ENCODE measurements at places on chromosomes 12 and 14.
A peak's percentile ranks its signal among the peaks of the same experiment; 100 is the strongest.

- no peak overlapping the region for H3K4me3 ChIP-seq
- H3K4me1 ChIP-seq: no peaks in the 10 kb centered on the region
- H3K27me3 ChIP-seq: no peaks in the 10 kb centered on the region
- H3K36me3 ChIP-seq: no peaks in the 10 kb centered on the region
- DNase-seq: no peak
- H3K27ac ChIP-seq: no peak overlapping the region
Measured at GRCh38 chr12:68776976-68777610, 30.9 kb upstream of the MDM2 start.

DNA sequence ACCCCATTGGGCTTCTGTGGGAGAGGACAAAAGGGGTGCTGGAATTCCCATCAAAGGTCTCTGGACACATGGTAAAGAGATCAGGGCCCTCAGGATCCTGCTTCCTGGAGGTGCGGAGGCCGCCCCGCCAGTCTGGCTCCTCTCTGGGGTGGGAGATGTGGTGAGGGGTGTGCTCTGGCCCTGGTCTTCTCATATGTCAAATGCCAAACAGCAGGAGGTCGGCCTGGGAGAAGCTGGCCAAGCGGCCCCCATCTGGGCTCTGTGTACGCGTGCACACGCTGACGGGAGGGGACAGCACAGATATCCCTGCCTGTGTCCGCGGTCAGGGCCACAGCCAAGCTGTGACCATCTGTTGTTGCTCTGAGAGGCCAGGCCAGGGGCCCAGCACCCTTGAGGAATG, 14.1 kb downstream of the FIGNL2 start:
- H3K36me3 ChIP-seq: no peaks in the 10 kb centered on the region
- H3K27me3 ChIP-seq: no peaks in the 10 kb centered on the region
- no peaks in the 10 kb centered on the region for H3K4me1 ChIP-seq
- no peak overlapping the region for H3K27ac ChIP-seq

DNA sequence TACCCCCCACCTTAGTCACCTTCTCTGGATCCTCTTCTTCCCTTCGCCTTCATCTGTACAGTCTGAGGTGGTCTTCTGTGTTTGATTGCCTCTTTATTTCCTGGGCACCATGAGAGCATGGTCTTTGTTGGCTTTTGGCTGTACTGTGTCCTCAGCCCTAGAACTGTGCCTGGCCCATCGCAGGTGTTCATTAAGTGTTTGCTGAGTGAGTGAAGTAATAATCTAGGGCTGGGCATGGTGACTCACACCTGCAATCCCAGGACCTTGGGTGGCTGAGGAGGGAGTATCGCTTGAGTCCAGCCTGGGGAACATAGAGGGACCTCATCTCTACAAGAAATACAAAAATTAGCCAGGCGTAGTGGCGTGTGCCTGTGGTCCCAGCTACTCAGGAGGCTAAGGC, 13.9 kb downstream of the ALDH2 start:
- peaks cover 80% of the 10 kb centered on the region for H3K36me3 ChIP-seq
- no peak overlapping the region for H3K4me3 ChIP-seq
- no peaks in the 10 kb centered on the region for H3K27me3 ChIP-seq

DNA sequence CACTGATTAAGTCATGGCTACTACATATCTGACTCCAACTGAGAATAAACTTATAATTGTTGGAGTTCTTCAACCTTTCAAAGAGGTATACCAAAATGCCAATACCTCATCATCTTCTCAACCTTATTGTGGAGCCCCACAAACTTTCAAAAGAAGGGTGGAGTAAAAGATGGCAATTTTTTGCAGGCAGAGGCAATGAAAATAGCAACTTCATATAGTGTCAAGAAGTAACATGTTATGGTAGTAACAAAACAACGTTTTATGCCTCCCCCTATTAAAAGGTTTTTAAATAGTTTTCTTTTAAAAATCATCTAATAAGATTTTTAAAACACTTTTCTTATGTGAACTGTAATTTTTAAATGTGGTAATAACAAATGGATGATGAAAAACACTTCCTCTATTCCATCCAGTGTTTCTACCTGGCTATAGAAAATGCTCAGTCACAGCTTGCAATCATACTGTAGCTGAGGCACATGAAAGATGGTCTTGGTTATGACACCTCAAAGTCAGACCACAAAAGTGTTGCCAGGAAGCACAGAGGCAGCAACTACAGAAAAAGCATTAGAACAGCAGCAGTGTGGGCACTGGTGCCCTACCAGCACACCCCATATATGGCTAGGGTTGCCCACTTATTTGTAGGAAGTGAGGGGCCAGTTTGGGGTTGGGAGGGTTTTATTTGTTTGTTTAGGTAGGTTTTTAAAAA, 7.0 kb downstream of the PPP1R12A start:
- peaks cover 70% of the 10 kb centered on the region for H3K4me1 ChIP-seq
- peak overlapping the region; percentile 9 for H3K4me3 ChIP-seq
- DNase-seq: no peak

GRCh38 chr14:93535537-93535936, 104.8 kb downstream of the UNC79 start:
- H3K36me3 ChIP-seq: no peaks in the 10 kb centered on the region
- no peak overlapping the region for H3K4me3 ChIP-seq
- H3K27me3 ChIP-seq: no peaks in the 10 kb centered on the region
- no peak for DNase-seq
- H3K27ac ChIP-seq: no peak overlapping the region

DNA sequence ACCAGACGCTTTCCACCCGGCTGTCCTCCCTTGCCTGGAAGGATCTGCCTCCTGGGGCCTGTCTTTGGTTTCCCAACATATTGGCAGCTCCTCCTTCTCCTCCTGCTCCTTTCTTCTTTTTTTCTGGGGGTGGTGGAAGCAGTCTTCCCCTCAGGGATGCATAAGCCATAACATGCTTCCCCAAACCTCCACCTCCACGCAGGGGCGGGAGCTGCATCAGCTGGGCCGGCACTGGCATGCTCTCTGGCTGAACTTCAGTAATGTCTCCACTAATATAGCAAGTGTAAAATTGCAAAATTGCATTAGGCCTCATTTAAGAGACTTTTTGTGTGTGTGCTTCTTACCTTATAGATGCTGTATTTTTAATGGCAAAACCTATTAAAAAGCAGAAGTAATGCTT, 58.6 kb downstream of the GLT1D1 start:
- H3K27me3 ChIP-seq: no peaks in the 10 kb centered on the region
- no peak for DNase-seq
- H3K36me3 ChIP-seq: no peaks in the 10 kb centered on the region
- no peaks in the 10 kb centered on the region for H3K4me1 ChIP-seq

DNA sequence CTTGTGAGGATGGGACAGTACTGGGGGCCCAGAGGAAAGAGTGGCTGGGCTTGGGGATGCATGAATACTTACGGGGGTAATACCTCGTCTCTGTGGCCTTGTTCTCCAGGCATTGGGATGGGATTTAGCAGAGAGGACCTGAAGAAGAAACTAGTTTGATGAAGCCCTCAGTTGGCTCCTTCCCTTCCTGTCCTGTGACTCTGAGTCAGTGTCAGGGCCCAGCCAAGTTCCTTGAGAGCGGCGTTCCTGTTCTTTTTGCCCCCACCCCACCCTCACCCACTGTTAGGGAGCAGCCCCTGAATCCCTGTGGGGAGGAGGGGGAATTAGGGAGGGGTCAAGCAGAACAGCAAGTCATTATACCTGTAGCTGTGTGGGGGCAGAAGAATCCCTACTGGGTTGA, 5.2 kb upstream of the LRP1-AS start:
- H3K27ac ChIP-seq: peak overlapping the region; percentile 60
- peaks cover 69% of the 10 kb centered on the region for H3K4me1 ChIP-seq
- no peaks in the 10 kb centered on the region for H3K27me3 ChIP-seq

DNA sequence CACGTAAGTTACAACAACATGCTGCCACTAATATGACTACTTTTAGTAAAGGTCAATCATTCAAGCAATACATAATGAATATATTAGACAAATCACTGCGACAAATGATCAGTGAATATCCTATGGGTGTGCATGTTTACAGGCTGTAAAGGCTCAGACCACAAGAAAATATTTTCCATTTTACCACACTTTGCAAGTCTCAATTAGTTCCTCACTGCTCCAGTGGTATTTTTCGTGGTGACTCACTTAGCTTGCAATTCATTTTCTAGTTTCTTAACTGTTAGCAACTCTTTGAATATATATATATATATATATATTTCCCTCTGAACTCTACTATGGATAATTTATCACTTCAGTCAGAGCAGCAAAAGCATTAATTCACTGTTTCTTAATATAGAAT, 96.9 kb downstream of the EML5 start:
- no peaks in the 10 kb centered on the region for H3K4me1 ChIP-seq
- H3K36me3 ChIP-seq: no peaks in the 10 kb centered on the region
- H3K4me3 ChIP-seq: no peak overlapping the region
- H3K27ac ChIP-seq: no peak overlapping the region
- no peak for DNase-seq
- H3K27me3 ChIP-seq: no peaks in the 10 kb centered on the region

GRCh38 chr12:67364228-67364627, 95.1 kb downstream of the CAND1 start:
- no peak overlapping the region for H3K27ac ChIP-seq
- H3K4me1 ChIP-seq: no peaks in the 10 kb centered on the region
- no peak for DNase-seq
- H3K27me3 ChIP-seq: no peaks in the 10 kb centered on the region

DNA sequence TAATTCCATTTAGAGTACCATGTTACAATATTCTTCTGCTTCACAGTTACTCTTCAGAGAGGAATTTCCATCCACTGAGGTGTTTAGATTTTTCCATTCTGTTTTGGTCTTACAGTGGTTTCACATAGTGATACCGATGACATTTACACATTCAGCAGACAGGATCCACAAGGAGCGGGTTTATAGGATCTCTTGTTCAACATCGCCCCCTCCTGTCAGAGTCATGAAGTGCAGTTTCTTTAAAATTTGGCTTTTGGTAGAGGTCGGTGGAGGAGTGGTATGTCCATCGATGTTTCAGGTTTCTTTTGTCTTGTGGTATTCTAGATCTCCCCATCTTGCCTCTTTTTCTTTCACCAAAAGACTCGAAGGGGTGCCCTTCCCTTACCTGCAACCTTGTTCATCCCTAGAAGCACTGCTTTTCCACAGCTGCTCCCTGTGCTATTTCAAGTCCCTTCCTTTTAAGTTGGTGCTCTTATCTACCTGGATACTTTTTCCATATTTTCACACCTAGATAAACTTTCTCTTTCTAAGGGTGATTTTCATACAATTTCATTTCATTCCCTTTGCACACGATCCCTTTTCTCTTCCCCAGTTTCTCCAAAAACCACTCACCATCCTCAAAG, 181.3 kb downstream of the ITPR2 start:
- peaks cover 3% of the 10 kb centered on the region for H3K4me1 ChIP-seq
- H3K4me3 ChIP-seq: no peak overlapping the region
- no peak for DNase-seq
- no peak overlapping the region for H3K27ac ChIP-seq

DNA sequence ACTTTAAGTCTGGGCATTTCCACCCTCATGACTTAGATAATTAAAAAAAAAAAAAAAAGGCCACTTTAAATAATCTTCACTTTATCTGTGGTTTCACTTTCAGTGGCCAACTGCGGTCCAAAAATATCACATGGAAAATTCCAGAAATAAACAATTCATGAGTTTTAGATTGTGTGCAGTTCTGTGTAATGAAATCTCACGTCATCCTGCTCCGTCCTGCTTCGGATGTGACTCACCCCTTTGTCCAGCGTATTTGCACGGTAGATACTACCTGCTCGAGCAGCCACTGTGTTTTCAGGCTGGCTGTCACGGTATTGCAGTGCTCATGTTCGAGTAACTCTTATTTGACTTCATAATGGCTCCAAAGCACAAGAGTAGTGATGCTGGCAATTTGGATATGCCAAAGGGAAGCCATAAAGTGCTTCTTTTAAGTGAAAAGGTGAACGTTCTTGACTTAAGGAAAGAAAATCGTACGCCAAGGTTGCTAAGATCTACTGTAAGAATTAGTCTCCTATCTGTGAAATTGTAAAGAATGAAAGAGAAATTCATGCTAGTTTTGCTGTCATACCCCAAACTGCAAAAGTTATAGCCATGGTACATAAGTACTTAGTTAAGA, 2.4 kb downstream of the E2F7 start:
- peaks cover 8% of the 10 kb centered on the region for H3K4me1 ChIP-seq
- no peak for DNase-seq
- no peaks in the 10 kb centered on the region for H3K27me3 ChIP-seq

DNA sequence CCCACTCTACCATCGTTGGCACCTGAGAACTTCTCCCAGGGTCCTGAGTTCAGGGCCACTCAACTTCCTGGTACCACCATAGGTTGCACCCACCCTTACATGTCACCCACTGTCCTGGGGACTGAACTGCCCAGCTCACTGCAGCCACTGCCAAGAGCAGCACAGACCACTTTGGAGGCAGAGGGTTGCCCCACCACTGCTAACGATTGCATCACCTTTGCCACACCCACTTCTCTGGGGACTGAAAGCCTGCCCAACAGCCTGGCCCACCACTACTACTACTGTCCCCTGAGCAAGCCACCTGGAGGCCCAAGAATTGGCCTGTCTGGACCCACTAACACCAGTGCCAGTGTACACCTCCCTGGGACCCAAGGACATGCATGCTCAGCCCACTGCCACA, 27.6 kb downstream of the CACNA2D4 start:
- no peak overlapping the region for H3K4me3 ChIP-seq
- H3K36me3 ChIP-seq: no peaks in the 10 kb centered on the region
- DNase-seq: no peak
- no peak overlapping the region for H3K27ac ChIP-seq
- no peaks in the 10 kb centered on the region for H3K27me3 ChIP-seq
- no peaks in the 10 kb centered on the region for H3K4me1 ChIP-seq

GRCh38 chr12:30278401-30278800, 417.3 kb downstream of the IPO8 start:
- H3K4me1 ChIP-seq: no peaks in the 10 kb centered on the region
- no peak overlapping the region for H3K4me3 ChIP-seq
- no peak overlapping the region for H3K27ac ChIP-seq
- DNase-seq: no peak
- no peaks in the 10 kb centered on the region for H3K27me3 ChIP-seq

DNA sequence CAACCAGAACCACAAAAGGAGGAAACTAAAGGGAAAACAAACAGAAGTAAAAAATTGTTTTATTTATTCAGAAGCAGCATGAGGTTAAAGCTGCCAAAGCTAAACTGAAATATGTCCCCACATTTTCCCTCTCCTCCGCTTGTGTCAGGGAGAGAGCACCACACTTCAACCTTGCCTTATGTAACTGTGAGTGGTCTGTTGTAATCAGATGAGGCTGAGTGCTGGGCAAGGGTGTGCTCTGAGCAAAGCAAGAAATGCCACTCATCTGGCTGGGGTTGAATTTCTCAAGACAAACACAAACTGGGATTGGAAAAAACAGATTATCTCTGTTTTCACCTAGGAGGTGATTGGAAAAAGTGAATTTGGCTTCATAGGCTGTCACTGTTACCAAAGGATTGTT, 12.2 kb downstream of the CAPZA3 start:
- H3K36me3 ChIP-seq: no peaks in the 10 kb centered on the region
- H3K4me3 ChIP-seq: no peak overlapping the region
- no peaks in the 10 kb centered on the region for H3K27me3 ChIP-seq
- no peaks in the 10 kb centered on the region for H3K4me1 ChIP-seq
- H3K27ac ChIP-seq: no peak overlapping the region

- H3K27ac ChIP-seq: no peak overlapping the region
- no peak for DNase-seq
- no peak overlapping the region for H3K4me3 ChIP-seq
- H3K36me3 ChIP-seq: no peaks in the 10 kb centered on the region
Measured at GRCh38 chr14:61111209-61111665, 130.2 kb downstream of the SLC38A6 start.

Data from esophagus squamous epithelium (tissue), 5 donors.